ENCODE measurements at places on chromosomes 12 and 14.
A peak's percentile ranks its signal among the peaks of the same experiment; 100 is the strongest.

DNA sequence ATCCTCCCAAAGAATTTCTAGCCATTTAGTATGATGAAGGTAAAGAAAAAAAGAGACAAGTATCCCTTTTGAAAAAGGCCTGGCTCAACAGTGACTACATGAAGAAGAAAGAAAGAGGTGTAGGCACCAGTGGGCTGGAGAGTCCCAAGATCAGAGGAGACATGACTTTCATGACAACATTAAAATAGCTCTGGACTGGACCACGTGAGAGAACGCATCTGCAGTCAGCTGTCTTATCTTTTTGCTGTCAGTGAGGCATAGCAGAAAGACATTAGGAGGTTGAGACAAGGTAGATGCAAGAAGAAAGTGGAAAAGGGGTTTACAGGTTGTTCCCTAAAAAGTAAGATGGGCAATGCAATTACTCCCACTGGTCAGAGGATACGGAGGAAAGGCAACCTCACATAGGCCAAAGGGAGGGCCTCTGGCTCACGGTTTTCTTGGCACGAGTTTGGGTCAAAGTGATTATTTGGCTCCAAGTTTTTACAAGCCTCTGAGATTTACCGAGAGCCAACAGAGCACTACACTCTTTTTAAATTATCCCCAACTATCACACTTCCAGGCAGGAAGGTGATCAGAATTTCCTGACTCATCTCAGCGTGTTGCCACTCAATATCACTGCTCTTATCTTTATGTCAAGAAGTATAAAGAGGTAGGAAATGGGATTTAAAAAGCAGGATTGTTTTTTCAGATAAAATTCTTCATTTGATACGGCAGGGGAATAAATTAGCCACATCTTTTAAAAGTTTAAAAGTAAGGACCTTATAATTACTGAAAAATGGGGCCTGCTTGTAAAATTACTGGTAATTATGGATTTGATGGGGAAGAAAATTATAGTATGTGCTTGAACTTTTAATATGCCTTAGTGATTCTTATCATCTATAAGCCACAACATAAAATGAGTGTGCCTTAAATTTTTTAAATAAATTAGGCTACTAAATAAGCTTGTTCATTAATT, 29.2 kb downstream of the TMTC1 start:
- no peak for DNase-seq

DNA sequence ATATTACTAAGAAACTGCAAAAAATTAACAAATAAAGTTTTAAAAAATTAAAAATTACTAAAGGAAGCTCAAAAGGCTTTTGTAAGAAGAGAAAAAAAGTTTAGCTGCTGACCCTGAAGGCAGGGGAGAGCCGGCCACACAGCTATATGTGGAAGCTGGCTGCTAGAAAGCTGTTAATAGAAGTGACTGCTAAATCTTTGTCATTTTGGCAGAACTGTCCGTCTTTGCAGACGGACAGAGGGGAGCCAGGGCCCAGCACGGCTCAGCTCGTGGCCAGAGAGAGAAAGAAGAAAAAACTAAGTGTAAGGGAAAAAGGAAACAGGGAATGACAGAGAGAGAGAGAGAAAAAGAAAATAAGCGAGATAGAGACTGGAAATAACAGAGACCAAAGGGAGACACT, 27.9 kb downstream of the PRMT8 start:
- no peak for DNase-seq

GRCh38 chr12:116000252-116000651, 277.2 kb downstream of the MED13L start:
- DNase-seq, result no peak

- DNase-seq, result no peak
These were observed 5.0 kb downstream of the HEBP1 start for GRCh38 chr12:12995088-12995487.

- no peak for DNase-seq
These were observed 151.1 kb downstream of the PPM1H start for GRCh38 chr12:62783881-62784280.

DNA sequence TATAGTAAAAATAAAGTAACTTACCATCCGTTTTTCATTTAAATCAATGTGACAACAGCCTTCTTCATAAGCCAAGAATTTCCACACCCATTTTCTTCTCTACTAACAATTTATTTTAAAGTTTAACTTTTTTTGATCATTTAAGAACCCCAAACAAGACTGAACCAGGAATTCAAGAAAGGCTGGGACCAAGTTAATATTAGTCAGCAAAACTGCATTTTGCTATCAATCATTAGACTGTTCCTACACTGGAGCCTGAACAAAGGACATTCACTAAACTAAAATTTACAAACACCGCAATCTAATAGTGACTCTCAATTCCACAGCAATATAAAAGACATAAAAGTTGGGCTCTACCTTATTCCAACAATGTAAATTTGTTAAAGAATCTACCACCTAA, 73.6 kb downstream of the OSBPL8 start:
- DNase-seq, result no peak

- no peak for DNase-seq
These were observed 360.9 kb upstream of the NAV3 start for GRCh38 chr12:77469578-77470333.

DNA sequence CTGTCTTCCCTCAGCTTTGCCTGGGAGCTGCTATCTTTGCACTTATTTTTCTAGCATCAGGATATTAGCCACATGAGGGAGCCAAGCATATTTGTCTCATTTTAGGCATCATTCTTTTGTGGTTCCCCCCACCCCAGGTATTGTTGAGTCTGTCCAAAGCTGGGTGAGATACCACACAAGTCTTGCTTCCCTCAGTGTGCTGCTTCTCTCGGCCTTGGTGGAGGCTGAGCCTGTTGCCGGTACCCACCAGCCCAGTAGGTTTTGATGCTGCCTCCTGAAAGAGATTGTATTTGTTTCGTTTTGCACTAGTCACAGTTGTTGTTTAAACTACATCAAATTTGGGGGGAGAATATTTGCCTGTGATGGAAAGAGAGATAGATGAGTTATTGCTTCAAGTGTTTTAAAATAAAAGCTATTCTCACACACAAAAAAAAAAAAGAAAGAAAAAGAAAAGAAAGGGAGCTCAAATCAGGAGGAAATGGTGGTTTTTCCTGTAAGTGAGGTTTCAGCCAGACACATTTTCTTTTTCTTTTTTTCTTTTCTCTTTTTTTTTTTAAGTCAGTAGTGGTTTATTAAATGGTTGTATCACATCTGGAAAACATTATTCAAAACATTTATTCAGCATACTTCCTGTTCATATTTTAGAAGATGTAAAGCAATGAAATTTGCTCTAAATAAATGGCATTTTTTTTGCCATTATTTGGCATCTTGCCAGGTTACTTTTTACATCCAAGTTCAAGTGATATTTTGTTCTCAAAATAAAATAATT, 58.5 kb downstream of the SLC4A8 start:
- DNase-seq, result no peak

- no peak for DNase-seq
These were observed 147.1 kb upstream of the SLCO1C1 start for GRCh38 chr12:20547816-20548575.

- no peak for DNase-seq
These were observed 185.8 kb downstream of the EGLN3 start for GRCh38 chr14:33764876-33765650.

DNA sequence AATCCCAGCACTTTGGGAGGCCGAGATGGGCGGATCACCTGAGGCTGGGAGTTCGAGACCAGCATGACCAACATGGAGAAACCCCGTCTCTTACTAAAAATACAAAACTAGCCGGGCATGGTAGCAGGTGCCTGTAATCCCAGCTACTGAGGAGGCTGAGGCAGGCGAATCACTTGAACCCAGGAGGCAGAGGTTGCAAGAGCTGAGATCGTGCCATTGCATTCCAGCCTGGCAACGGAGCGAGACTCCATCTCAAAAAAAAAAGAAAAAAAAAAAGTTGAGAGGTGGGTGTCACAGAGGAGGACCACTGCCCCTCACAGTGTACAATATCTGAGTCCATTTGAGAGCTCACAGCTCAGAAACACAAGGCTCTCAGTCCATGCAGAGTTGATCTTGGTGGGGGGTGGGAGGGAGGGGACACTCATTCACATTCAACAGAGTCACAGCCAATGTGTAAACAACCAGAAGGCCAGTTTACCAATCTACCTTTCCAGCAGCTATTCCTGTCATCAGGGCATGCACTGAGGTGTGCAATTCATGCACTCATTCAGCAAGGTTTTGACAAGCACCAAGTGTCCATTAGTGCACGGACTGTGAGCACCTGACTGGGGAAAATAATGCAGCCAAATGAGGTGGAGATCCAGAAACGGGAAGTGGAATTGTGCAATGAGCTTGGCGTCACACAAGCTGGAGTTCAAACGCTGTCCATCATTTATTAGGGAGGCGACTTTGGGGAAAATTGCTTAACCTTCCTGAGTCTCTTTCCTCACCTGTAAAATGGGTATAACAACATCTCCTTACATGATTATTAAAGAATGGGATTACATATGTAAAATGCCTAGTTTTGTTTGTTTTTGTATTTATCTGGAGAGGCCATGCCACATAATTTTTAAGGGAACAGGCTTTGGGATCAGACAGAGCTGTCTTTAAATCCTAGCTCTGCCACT, 4.4 kb upstream of the EIF5 start:
- no peak for DNase-seq

GRCh38 chr12:50579757-50580267, 75.0 kb downstream of the DIP2B start:
- DNase-seq, result no peak

DNA sequence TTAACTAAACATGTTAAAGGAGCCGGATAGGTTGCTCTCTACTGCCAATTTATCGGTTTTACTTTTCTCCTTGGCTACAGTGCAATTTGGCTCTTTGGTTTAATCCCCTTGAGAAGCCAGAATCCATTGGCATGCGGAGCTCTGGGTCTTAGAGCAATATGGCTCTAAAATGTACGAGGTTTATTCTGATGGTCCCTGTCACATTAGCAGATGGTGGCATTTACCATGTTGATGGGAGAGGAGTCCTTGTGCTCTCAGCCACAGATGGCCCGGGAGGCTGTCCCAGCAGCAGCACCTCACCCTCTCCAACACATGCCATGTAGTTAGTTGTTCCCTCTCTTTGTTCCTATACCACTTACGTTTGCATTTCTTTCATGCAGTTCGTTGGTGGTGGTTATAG, 179.7 kb downstream of the RGS6 start:
- no peak for DNase-seq

- no peak for DNase-seq
These were observed 118.4 kb upstream of the NCOR2 start for GRCh38 chr12:124685689-124686369.

DNA sequence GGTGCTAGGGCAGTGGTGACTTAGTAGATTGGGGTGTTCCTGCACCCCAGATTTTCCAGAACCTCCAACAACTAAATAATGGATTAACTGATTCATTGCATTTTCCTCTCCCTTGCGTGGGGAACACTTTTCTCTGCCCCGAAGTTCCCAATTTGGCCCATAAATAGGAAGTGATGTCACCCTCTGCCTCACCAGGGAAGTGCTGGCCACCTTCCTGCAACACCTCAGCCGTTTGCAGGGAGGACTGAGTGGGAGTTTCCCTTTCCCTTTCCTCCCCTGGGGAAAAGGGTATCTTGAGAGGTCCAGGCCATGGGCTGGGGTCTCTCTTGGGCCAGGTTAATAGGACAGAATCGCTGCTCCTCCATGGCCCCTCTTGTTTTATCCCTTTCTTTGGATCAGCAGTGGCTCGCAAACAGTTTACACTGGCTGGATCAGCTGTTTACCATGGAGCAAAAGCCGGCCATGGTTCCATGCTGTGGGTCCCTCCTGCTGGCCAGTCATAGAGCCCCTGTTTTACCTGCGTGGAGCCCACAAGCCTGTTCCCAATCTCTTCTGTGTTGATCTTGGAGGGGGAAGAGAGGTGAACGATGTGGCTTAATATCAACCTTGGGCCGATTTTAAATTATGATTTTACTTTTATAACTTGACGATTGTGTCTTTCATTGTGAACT, 91.6 kb upstream of the VRK1 start:
- DNase-seq, result no peak

DNA sequence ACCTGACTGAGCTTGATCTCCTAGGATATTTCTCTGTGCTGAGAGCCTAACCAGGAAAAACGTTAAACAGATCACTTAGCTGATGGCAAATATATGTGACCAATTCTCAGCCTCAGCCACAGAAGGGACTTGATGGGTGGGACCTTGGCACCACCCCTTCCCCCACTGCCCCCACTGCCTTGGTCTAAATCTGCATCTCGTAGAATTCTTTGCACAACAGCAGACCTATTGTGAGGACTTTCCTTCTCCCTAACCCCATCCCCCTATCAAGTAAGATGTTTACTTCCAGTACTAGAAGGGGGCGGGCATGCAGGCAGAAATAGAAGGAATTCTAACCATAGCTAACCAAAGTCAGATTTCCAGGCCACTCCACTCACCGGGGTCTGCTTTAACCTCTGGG, 313.2 kb downstream of the PCNX1 start:
- DNase-seq, result no peak

DNA sequence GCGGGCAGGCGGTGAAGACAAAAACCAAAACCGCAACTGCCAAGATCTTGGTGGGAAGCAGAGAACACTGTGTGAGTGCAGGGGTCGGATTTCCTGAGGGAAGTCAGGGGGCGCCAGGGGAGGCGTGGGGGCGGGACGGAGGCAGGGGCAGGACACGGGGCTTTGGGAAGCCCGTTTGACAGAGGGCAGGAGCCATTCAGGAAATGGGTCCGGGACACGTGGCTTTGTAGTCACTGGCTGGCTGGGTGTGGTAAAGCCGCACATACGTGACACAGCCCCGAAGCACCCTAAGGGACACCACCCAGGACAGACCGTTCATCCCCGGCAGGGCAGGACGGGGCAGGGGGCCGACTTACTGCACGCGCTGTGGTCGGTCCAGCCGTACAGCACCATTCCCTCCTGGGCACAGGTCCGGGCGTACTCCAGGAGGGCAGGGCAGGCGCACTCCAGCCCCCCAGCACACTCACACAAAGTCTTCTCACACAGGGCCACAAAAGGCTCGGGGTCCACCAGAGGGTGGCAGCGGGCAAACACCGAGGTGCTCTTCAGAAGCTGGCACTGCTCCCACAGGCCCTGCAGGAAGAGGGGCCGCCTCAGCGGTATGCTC, 49.4 kb downstream of the VWF start:
- DNase-seq, result no peak

GRCh38 chr12:52495389-52495788, 2.3 kb upstream of the KRT6A start:
- no peak for DNase-seq

- peak; percentile 48 for DNase-seq
These were observed 138.0 kb downstream of the ASCL4 start for GRCh38 chr12:107912421-107913004.

- no peak for DNase-seq
These were observed 10.2 kb upstream of the SLC17A8 start for GRCh38 chr12:100346660-100347059.

DNA sequence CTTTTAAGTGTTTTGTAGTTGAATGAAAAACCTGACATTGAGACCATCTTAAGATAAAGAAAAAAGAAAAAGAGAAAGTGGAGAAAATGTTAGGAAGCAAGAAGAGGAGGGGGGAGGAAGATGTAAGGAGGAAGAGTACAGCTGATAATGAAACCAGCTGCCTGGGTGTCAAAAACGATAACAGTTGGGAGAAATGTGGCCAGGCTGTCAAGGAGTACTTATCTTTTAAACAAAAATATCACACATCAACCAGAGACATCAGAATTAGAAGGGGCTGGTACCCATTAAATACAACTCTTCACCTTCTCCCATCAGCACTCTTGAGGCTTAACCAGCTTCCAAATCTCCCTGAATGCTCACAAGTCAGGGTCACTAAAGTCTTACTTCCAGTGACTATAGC, 4.5 kb downstream of the SLC11A2 start:
- no peak for DNase-seq
